ENCODE measurements at places on chromosomes 13 and 19.

- no peak for DNase-seq
These were observed 112.1 kb upstream of the RXFP2 start for GRCh38 chr13:31627097-31627845.

DNA sequence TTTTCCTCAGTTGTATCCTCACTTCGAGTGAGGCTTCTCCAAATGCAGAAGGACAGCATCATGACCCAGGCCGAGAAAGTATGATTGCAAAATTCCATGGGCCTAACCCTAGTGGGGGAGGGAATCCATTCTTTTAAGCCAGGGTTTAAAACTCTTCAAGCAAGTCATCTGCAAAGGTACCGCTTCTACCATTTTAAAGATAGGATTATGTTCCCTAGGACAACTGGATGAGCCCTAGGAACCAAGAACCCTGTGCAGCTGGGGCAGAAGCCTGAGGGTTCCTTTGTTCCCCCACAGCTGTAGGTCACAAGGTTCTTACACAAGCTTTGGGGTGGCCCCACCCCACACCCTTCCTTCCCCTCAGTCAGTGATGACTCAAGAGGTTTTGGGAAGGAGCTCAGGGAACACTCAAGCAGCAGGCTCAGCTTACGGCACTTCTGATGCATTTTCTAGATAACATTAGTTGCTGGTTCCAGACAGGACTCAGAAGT lies 13.5 kb downstream of the ARL11 start:
- DNase-seq: no peak

DNA sequence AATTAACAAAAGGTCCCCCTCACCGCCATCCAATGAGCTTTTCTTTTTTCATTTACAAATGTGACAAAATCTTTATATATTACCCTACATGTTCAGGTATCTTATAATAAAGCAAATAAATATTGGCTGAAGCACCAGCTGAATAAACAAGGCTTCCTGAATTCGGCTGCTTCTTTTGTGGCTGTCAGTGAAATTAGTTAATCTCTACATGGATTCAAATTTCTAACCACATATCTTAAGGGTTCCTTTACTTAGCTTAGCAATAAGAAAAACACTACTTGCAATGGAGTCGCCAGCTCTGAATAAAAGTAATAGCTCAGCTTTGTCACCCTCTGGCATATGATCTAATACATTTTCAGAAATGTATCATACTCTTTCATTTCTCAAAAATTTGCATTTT lies 104.3 kb downstream of the CCNA1 start:
- DNase-seq: no peak

GRCh38 chr13:20264271-20265018 lies 32.3 kb upstream of the GJB6 start:
- no peak for DNase-seq

DNA sequence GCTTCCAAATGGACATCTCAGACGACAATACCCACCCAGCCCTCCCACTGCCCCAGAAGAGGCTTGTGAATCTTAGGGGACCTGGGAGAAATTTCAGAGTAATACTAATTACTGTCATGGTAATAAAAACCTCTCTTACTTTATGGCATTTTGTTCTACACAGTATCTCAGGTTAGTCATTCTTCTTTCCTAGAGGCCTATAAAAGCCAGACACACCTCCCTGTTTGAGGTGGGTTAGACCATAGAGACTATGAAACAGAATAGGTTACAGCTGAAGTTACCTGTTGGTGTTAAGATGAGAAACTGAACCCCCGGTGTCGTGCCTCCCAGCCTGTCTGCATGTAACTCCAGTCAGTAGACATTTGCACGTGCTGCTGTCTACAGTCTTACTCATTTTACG lies 113.9 kb downstream of the SLC7A1 start:
- DNase-seq: no peak

Measured in A549 (cell line).